Stimulated activated CD4-positive, alpha-beta T cell treated with anti-CD3 and anti-CD28 coated beads, Interleukin-15, amount 100 ng/mL, for 1 hour (primary cell): ENCODE measurements at places on chromosomes 2 and 18.

DNA sequence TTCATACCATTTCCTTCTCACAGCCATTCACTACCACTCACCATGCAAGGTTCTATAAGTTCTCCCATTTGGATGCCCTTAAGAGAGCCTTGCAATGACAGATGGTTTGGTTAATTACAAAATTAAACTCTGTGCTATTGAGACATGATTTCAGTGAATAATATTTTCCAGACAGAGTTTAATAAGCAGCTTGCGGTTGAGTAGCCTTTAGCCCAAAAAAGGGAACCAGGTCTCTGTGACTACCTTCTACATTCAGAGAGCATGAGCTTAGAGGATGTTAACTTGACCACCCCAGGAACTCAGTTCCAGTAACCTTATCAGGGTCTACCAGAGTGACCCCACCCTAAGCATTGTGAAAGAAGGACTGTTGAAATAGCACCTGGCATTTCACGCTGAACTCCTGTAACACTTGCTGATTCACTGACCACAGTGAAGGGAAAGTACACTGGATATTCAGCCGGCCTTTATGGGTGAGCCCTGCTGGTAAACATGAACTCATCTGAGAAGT, 1173.1 kb upstream of the ZEB2 start:
- DNase-seq: no peak

GRCh38 chr2:9071032-9071431, 67.5 kb upstream of the MBOAT2 start:
- no peak for DNase-seq

- DNase-seq: no peak
Measured at GRCh38 chr2:53021828-53022227, 745.8 kb upstream of the CHAC2 start.

DNA sequence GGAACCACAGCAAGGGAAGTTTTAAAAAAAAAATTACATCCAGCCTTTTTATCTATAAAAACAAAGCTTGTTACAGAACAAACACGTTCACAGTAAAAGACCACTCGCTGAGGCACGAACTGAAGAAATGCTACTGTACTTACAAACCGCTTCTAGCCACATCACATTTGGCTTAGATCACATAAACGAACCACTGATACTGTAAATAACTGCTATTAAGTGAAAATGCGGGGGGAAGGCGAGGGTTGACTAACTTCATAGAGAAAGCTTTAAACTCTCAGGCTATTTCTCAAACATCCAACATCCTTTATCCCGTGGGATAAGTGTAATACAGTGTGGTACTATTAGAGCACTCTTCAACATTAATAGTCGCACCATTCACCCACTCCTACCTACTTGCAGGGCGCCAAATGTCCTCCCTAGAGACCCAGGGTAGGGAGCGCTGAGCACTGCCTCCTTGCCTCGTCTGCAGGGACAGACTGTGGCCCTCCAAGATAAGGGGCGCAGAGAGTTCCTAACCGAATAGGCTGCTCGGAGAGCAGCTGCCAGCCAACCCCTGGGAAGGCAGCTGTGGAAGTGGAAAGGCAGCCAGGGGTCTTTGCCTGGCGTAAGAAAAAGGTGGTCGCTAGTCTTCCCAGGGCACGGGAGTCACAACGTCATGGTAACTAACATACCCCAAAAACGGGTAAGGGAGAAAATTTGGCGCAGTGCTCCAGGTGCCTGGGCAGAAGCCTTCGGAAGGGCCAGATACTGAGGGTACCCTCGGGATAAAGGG, 854 bp downstream of the GPR155 start:
- DNase-seq: no peak

GRCh38 chr18:50091509-50092244, 103.3 kb downstream of the MYO5B start:
- no peak for DNase-seq

DNA sequence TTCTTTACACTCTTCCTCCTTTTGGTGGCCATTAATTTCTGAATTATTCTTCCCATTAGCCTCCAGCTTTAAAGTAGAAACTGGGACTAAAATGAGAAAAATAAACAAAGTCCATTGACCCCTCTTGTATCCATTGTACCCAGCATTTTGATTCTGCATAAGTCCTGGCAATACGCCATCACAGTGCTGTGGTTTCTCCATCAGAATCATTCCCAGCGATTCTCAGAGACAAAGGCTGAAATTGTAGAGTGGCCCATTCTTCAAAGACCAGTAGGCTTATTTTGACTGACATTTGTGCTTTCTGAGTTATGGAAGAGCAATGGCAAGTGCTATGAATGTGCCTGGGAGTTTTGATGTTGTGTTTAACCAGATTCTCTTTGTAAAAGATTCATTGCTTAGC, 199.3 kb upstream of the GALNT5 start:
- DNase-seq: no peak

- DNase-seq: no peak
Measured at GRCh38 chr2:226701052-226701451, 98.6 kb downstream of the IRS1 start.

- DNase-seq: no peak
Measured at GRCh38 chr2:187434342-187434785, 13.7 kb downstream of the CALCRL start.

GRCh38 chr2:1603059-1603458, 141.3 kb downstream of the PXDN start:
- no peak for DNase-seq

GRCh38 chr2:239727776-239728600, 297.2 kb downstream of the NDUFA10 start:
- DNase-seq: no peak

GRCh38 chr2:223635080-223635479, 32.9 kb upstream of the SCG2 start:
- no peak for DNase-seq

DNA sequence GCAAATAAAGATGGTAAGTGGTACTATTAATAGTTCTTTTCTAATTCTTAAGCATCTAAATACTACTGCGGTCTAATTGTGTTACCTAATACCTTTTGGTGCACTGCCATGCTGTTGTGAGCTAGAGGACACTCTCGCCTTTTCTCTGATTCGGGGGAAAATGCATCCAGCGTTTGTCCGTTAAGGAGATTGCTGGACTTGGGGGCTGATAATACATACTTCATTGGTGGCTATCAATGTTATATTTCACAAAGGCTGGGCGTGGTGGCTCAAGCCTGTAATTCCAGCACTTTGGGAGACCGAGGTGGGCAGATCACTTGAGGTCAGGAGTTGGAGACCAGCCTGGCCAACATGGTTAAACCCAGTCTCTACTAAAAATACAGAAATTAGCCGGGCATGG, 141.7 kb upstream of the TWIST2 start:
- no peak for DNase-seq

- DNase-seq: peak; percentile 47
Measured at GRCh38 chr2:176126929-176127773, 2.4 kb upstream of the HOXD8 start.

DNA sequence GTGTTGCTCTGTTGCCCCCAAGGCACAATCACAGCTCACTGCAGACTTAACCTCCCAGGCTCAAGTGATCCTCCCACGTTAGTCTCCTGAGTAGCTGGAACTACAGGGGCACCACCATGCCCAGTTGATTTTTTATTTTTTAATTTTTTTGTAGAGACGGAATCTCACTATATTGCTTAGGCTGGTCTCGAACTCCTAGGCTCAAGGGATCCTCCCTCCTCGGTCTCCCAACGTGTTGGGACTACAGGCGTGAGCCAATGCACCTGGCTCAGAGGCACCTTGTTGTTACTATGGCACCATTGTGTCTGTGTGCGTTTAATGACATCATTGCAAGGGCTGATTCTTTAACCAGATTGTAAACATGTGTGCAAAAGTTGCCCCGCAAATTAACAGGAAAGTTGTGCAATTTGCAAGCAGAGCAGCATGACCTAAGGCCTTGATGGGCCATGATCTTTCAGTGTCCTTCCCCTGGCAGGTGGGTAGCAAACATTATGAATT, 22.6 kb downstream of the TCF23 start:
- no peak for DNase-seq

GRCh38 chr2:128686497-128686859, 367.8 kb upstream of the HS6ST1 start:
- DNase-seq: no peak
